ENCODE measurements at places on chromosomes 16 and 17. TPM values are rescaled to one million over a fixed set of nuclear protein-coding genes. Genes with fewer than 3 reads are reported as not detected.
A peak's percentile ranks its signal among the peaks of the same experiment; 100 is the strongest.

GRCh38 chr17:13476720-13477119 lies 125.0 kb downstream of the HS3ST3A1 start:
- DNase-seq, result no peak

The XAF1 gene
- 16.8 TPM for total RNA-seq

The ABCC11 gene
- total RNA-seq, result not detected

The OTOP2 gene
- total RNA-seq, result not detected

GRCh38 chr17:17812211-17813054 lies 24.4 kb downstream of the SREBF1 start:
- peak; percentile 88 for DNase-seq

The SULT1A4 gene
- total RNA-seq, result 3.4 TPM

DNA sequence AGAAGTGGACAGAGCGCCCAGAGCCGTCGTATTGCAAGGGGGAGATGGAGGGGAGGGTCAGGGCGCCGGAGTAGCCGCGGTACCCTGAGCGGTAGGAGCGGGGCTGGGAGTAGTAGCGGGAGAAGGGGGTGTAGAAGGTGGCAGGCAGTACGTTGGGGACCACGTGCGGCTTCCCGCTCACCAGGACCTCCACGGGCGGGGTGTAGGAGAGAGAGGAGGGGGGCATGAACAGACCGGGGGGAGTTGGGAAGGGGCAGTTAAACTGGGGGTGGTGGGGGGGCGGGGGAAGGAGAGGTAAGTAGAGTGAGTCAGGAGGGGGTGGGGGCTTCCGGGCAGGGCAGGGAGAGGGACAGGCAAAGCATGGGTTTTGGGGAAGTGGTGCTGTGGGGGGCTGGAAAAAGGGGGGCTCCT lies 16.8 kb downstream of the ST6GALNAC2 start:
- no peak for DNase-seq

GRCh38 chr17:62191390-62192361 lies 126.6 kb upstream of the MED13 start:
- no peak for DNase-seq

DNA sequence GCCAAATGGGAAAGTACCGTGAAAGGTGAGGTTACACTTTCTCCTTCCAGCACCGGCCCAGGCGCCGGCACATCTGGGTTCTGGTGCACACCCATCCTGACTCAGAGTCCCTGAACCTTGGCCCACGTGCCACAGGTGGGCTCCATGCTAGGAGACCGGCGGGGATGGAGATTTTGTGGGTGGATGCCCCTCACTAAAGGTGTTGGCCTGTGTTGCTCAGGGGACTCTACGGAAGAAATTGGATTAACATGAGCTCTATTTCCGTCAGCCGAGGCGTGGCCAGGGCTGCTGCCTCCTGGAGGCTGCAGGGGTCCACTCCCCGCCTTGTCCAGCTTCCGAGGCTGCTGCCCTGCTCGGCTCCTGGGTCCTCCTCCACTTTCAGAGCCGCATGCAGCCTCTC lies 30.8 kb downstream of the FBXO31 start:
- peak; percentile 70 for DNase-seq

The AGRP gene
- total RNA-seq, result not detected

- DNase-seq, result no peak
Measured at GRCh38 chr17:73423159-73423715, 111.4 kb upstream of the CDC42EP4 start.

DNA sequence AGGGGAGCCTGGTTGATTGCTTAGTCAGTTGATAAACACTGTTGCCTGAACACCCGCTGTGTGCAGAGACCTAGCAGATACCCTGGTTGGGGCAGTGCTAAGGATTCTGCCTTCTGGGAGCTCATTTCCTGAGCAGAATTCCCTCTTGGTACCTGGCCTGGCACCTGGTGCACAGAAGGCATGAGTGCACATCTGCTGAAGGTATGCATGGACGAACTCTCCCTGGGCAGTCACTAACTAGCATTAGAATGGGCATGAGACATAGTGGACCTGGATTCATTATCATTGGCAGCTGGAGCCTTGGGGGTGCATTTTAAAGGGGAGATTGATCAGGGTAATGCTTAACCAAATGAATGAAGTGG lies 13.1 kb downstream of the ADCY7 start:
- no peak for DNase-seq

GRCh38 chr17:43683928-43684653 lies 22.4 kb upstream of the MEOX1 start:
- no peak for DNase-seq

- no peak for DNase-seq
Measured at GRCh38 chr16:64292953-64293352, 828.9 kb downstream of the CDH11 start.

GRCh38 chr17:61415374-61416210 lies 15.9 kb downstream of the TBX2 start:
- peak; percentile 41 for DNase-seq

DNA sequence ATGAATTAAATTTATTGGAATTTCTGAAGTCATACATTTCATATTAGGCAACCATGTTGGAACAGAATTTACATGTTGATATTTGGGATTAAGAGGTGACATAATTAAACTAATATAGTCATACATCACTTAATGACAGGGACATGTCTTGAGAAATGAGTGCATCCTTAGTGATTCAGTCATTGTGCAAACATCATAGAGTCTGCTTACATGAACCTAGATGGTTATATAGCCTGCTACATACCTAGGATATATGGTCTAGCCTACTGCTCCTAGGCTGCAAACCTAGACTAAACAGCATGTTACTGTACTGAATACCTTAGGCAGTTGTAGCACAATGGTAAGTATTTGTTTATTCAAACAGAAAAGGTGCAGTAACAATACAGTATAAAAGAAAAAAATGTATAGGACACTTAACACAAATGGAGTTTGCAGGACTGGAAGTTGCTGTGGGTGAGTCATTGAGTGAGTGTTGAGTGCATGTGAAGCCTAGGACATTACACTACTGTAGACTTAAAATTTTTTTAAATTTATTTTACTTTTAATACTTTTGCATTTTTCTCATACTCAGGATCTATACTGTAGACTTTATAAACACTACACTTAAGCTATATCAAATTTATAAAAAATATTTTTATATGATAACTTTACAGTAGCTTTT lies 85.6 kb downstream of the OMG start:
- DNase-seq, result no peak

The LLGL2 gene
- total RNA-seq, result 4.1 TPM

DNA sequence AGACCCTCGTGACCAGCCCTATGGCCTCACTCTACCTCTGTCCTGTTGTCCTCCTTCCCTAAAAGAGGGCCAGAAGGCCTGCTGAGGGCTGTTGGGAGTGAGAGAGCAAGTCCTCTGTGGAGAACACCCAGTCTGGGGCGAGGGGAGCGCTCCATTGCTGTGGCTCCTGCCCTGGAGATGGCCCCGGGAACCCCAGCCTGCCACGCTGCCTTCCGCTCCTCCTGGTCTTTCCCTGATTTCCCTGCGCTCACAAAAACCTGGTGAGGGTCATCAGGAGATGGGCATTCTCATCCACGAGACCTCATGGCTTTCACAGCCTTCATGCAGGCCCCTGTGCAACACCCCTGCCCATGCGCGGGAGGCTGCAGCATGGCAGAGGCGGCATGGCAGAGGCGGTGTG lies 21.2 kb downstream of the DRC3 start:
- no peak for DNase-seq

DNA sequence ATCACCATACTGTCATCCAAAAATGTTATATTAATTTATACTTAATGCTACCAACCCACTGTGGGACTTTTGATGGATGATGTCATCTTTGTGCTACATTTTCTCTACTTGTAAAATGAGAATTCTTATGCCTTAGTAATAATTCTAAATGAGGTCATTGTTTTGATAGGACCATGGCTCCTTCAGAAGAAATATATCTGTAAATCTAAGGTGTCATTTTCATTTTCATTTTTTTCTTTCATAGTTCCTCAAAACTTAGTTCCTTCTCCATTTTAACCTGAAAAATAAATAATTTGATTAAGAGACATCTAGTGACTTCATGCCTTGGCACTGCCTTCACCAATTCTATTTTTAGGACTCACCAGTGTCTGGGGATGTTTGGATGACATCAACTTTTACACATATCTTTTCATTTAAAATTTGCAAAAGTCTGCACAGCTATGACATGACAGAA lies 48.7 kb downstream of the GPRC5B start:
- no peak for DNase-seq

- no peak for DNase-seq
Measured at GRCh38 chr16:74736531-74737157, 36.0 kb upstream of the MLKL start.

- DNase-seq, result no peak
Measured at GRCh38 chr17:67520916-67521774, 144.1 kb downstream of the PITPNC1 start.

- DNase-seq, result no peak
Measured at GRCh38 chr17:39946551-39947330, 16.1 kb upstream of the GSDMA start.

The SLC25A10 gene
- 7.4 TPM for total RNA-seq

The CACNA1H gene
- total RNA-seq, result 6.0 TPM

DNA sequence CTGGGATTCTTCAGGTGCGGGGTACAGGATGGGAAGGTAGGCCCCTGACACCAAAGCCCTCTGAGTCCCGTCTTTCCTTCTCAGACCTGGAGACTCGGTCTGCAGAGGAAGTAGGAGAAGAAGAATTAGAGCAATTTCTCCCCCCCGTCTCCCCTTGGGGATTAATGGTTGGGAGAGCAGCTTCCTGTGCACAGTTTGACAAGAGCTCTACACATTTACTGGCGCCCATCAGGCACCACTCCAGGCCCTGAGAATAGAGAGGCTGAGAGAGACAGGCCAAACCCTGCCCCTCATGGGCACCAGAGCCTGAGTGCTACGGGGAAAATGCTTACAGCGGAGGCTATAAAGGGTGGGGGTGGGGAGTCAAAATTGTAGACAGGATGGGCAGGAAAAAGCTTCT lies 3.5 kb upstream of the C16orf74 start:
- DNase-seq, result no peak

DNA sequence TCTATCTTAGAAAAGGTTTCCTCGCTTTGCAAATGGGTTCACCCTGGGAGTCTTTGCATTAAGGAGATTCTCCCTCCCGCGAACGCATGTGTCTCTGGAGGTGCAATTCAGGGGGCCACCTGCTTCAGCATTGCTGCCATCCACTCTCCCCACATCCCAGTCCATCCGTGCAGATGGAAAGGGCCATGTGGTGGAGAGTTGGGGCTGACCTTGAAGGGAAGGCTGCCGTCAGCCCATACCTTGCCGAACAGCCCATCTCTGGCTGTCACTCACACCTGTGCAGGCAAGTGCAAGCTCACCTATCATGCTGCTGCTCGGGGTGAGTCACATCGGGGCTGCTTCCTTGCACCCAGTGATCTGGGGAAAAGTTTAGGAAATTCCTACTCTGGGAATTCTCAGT lies 106.1 kb downstream of the ZNF423 start:
- no peak for DNase-seq

The IGSF6 gene
- 3.0 TPM for total RNA-seq

The YWHAE gene
- total RNA-seq, result 640 TPM

GRCh38 chr16:73161977-73162376 lies 114.0 kb upstream of the ZFHX3 start:
- DNase-seq, result no peak

DNA sequence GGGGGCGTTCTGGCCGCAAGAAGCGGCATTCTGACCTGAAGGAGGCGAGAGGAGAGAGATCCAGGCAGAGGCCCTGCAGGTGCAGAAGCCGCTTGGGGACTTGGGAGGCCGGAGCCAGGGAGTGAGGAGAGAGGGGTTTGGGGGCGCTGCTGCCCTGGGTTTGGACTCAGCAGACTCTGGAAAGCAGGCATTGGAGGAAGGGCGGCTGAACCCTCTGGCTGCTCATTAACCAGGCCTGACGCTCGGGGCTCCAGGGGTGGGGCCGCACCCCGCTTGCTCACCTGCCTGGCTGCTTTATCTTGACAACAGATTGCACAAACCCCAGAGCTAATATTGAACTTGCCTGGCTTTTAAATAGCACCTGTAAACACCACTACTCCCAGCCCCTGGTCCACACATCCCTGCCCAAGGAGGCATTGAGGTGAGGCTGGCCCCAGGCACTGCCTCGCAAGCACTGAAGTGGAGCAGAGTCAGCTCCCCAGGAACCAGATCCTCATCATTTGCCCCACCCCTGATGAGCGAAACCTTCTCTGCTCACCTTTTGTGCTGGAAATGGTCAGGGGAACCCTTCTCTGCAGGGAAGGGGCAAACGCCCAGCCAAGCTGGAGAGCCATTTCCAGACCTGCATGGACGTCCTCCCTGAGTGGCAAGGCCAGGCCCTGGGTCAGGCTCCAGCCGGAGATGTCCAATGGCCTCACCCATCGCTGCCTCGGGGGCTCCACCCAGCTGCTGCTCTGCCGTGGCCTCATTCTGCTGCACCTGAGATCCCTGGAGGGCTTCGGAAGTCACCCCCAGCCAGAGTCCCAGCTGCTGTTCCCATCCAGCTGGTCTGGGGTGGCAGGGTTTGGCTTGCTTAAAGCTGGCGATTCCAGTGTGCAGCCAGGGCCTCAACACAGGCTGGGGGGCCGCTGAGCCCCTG lies 190.2 kb upstream of the GSE1 start:
- DNase-seq, result peak; percentile 34

The C1QL1 gene
- 11.3 TPM for total RNA-seq

The TEFM gene
- 15.6 TPM for total RNA-seq

The TGFB1I1 gene
- 19.9 TPM for total RNA-seq

DNA sequence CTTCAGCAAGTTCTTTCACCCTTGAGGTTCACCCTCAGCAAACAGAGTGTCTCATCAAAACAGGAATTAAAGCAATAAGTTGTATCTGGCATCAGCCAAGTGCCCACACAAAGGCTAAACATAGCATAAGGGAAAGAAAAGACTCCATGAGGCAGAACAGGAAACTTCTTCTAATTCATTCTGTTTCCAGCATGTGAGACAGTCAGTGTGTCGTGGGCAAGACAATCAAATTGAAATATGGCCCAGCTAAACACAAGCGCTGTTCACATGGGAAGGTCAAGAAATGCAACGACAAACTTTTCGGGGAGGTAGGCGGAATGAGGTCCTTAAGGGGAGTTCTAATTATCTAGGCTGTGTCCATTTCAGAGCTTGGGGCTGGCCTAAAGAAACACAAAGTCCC lies 393.4 kb downstream of the HAPSTR1 start:
- DNase-seq, result no peak

The DNAAF8 gene
- 1.5 TPM for total RNA-seq

The HAS3 gene
- total RNA-seq, result 0.30 TPM

The TMEM132E gene
- total RNA-seq, result not detected

DNA sequence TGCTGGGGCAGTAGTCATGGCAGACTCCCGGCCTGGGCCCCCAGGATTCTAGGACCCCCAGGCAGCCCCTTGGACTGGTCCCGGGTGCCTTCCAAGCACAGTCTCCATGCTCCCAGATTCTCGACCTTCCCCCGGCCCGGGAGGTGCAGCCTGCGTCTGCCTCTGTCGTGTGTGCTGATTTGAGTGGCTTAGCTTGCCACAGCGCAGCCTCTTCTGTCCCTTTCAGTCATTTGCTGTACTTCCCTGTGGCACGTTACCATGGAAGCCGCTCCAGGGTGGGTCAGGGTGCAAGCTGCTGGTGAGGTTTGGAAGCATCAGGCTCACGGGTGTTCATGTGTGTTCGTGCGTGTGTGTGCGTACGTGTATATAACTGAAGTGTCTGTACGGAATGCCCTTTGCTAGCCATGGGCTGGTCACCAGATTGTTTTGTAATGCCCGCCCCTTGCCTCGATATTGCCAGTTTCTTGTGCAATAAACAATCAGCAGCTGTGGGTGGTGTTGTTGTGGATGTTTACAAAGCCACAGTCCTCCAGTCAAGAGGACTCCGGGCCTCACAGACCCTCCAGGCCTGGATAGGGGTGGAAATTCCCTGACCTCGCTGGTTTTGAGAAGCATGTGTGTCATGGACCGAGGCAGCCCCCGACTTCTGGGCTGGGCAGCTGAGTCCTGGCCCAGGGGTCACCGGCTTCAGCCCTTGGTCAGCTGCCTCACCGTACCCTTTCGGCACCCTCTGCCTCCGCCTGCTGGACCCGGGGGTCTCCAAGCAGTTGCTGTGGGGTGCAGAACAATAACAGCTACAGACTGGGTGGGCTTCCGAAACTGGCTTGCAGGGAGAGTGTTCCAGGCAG lies 9.7 kb upstream of the CLEC18A start:
- DNase-seq, result no peak

The NPTX1 gene
- total RNA-seq, result not detected

All from Right ventricle myocardium inferior (tissue), 1 donor.